HL-60 (cell line): ENCODE measurements at places on chromosomes 7 and 10.

DNA sequence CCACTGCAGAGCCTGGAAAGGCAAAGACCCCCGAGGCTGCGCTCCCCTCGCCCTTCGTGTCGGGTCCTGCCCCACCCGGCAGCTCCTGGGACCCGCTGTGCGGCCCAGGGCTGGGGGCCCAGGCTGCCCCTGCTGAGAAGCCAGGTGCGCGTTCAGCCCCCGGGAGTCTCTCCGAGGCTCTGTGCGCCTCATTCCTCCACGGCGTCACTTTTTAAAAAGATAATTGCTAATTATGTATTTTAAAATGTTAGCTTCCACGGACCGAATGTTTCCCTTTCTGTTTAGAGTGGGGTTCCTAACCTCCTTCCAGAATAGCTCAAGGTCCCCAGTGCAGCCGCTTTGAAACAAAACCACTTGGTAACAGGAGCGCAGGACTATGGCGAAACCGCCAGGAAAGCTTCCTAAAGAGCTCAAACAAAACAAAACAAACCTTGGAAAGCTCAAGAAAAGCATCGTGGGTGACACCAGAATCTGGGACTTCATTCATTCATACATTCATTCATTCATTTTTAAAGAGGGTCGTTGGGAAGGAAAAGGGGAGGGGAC, 45.6 kb downstream of the PDIA4 start:
- no peak for DNase-seq

GRCh38 chr7:77426521-77427051, 10.4 kb upstream of the GSAP start:
- DNase-seq, result no peak

GRCh38 chr7:96246919-96247318, 75.0 kb downstream of the SLC25A13 start:
- DNase-seq, result no peak

- DNase-seq, result no peak
Measured at GRCh38 chr10:12459340-12459739, 110.0 kb downstream of the CAMK1D start.

DNA sequence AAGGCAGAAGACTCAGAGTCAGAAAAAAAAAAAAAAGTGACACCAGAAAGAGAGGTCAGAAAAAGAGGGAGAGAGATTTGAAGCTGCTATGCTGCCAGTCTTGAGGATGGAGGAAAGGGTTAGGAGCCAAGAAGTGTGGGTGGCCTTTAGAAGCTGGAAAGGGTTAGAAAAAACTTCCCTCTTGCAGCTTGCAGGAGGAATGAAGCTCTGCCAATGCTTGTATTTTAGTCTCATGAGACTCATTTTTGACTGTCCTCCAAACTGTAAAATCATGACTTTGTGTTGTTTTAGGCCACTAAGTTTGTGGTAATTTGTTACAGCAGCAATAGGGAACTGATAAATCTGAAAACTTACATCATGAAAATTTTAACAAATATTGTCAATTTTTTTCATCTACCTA, 127.7 kb upstream of the NOBOX start:
- DNase-seq, result no peak

- no peak for DNase-seq
Measured at GRCh38 chr10:74977913-74978847, 133.3 kb upstream of the SAMD8 start.
